Dermis microvascular lymphatic vessel endothelial cell (primary cell): ENCODE measurements at places on chromosomes 2 and 18.

- no peak for DNase-seq
These were observed 18.6 kb downstream of the SF3B1 start for GRCh38 chr2:197416268-197416667.

DNA sequence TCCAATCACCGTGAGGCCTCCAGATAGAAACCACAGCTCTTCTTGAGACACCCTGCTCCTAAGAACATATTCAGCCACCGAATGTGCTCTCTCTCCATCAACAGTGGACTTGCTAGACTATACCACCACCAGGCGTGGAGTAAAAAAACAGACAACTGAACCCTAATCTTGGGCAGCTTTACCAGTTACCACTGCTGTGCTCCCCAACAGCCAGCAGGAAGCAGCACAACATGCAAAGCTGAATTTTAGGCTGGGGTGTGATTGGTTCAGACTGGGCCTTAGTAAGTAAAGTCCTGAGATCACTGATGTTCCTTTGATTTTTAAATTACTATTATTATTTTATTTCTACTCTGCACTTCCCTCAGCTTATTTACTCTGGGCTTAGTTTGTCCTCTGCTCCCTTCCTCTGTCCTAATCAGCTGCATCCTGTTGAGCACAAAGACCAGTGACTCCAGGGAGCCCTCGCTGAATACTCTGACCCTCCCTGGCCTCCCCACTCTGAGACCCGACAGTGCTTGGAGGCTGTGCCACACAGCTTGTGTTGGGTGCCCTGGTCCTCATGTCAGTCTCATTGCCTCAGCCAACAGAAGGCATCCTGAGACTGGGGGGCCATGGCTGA is 21.9 kb downstream of the MRPL35 start:
- DNase-seq: peak; percentile 62

- no peak for DNase-seq
These were observed 528 bp upstream of the PCGF1 start for GRCh38 chr2:74507926-74508520.

DNA sequence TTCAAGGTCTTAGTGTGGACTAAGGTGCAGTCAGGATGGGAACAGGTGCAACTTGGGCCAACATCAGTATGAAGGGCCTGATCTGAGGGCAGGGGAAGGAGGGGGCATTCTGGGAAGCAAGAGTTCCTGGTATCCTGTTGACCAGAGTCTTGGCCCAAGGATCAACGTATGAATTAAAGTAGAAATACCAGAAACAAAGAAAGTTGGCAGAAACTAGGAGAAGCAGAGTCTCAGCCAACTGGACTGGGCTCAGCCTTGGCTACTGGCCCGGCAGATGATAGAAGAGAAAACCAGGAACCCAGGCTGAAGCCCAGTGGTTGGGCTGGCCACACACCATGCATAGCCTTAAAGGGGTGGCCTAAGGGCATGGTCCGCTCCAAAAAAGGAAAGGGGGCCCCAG is 2.3 kb downstream of the CETN1 start:
- no peak for DNase-seq
